ENCODE measurements at places on chromosomes 1 and 21.
A peak's percentile ranks its signal among the peaks of the same experiment; 100 is the strongest.

- no peak for DNase-seq
These were observed 76.8 kb downstream of the PLXNA2 start for GRCh38 chr1:208167261-208167869.

DNA sequence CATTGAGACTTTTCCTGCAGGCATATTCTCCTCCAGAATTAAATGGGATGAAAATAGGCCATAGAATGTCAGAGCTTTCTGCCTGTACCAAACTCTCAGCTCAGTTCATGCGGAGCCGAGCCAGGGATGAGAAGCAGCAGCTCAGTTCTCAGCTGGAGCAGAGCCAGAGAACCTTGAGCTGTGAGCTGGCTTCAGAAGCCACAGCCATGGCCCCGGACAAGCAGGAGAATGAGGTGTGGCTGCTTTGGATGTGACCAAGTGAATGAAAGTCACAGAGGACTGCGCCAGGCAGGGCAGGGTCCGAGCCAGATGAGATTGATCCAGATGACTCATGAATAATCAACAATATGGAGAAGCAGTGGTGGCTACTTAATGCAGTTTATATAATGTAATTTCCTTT is 633.8 kb downstream of the NCAM2 start:
- DNase-seq: no peak

DNA sequence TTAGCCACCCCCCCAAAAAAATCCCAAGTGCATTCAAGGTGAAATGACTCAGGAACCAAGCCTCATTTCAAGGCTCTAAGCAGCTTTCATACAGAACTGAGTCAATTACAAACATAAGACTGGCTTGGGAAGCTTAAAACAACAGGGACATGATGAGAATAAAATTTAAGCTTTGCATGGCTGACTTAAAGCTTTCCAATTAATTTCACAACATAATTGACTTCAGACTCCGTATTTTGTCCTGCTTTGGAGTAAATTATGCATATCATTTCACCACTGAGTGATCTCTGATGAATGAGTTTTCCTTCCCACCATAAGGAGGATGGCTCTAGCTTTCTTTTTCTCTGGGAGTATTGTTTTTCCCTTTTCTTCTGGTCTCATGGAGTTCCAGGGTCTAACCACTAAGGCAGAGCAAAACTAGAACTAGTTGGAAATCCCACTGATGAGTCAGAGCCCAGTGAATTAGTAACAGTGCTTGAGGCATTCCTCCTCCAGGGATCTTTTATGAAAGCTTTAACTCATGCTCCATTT is 72.8 kb downstream of the XCL2 start:
- DNase-seq: no peak

GRCh38 chr21:17709266-17709611 is 96.5 kb upstream of the BTG3 start:
- no peak for DNase-seq

DNA sequence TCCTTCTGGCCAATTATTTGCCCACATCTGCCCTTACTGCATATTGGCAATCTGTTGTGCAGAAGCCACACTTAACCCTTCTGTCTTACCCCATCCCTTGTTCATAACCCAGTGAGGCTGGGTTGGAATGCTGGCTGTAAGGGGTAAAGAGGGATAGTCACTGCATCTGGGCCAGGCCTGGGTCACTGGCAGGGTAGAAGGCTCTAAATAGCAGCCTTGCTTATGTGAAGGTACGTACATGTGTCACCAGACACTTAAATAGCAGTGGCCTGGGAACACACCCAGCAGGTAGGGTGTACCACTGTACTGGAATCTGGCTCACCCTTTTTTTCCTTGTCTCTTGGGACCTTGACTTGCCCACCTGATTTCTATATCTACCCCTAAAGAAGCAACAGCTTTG is 9.9 kb upstream of the TARS2 start:
- no peak for DNase-seq

- DNase-seq: peak; percentile 11
These were observed 51.8 kb upstream of the CXADR start for GRCh38 chr21:17461014-17461413.

- no peak for DNase-seq
These were observed 284.5 kb downstream of the PTPRU start for GRCh38 chr1:29520571-29521437.

DNA sequence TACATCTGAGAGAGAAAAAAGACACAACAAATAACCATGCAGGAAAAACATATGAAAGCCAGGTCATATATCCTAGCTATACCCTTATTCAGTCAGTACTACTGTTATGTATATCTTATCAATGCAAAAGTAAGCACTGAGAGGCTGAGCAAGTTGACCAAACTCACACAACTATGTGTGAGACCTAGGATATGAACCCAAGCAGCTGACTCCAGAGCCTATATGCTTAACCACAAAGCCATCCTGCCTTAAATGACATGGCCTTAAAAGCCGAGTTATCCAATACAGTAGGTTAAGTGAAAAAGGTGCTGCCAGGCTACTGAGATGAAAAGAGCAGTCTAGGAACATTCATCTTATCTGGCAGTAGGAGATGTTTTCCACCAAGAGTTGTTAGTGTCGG is 151.6 kb downstream of the RERE start:
- no peak for DNase-seq

GRCh38 chr1:151653397-151653796 is 41.5 kb downstream of the SNX27 start:
- DNase-seq: no peak

DNA sequence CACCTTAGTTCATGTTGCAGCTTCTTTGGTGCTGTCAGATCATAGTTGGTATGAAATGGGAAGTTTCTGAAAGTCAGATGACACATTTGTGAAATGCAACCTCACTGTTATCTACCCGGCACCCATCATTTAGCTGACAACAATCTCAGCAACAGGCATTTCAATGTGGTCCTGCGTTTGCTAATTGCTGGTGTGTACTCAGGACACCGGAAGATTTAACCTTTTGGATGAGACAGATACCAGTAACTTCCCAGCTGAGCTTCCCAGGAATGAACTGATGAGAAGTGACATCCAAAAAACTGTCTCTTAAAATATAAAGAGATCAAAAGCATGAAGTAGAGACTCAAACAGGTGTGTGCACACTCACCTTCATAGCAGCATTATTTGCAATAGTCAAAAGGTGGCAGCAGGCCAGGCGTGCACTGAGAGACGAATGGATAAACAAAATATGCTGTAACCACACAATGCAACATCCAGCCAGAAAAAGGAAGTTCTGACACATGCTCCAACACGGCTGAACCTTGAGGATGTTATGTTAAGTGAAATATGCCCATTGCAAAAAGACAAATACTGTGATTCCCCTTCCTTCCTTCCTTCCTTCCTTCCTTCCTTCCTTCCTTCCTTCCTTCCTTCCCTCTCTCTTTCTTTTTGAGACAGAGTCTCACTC is 7.9 kb upstream of the CLDN14 start:
- DNase-seq: no peak

DNA sequence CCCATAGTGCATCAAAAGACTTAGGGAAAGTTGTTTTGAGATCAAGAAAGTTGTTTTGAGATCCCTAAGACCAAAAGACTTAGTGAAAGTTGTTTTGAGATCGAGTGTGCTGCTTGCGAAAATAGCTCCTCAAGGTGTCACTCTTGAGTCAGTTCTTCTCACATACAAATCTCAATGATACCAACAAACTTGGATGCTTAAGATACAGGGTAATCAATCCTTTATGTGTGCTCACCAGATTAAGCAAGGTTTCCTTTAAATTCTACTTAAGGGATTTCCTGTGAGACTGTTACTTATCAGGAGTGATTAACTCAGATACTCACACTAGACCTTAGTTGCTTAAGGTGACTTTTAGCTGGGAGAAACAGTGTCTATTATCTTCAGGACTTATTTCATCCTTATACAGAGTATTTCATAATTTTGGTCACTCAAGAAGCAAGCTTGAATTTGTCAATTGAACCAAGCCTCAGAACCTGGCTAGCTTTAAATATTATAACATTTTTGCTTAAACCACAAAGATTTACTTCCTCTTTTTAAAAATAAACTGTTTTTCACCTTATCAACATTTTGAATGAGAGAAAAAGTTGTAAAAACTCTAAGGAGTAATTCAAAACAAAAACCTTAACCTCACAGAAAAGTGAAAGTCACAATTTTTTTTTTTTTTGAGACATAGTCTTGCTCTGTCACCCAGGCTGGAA is 8.0 kb upstream of the RLF start:
- DNase-seq: no peak

GRCh38 chr1:28180306-28181305 is 4.1 kb upstream of the PTAFR start:
- DNase-seq: no peak

DNA sequence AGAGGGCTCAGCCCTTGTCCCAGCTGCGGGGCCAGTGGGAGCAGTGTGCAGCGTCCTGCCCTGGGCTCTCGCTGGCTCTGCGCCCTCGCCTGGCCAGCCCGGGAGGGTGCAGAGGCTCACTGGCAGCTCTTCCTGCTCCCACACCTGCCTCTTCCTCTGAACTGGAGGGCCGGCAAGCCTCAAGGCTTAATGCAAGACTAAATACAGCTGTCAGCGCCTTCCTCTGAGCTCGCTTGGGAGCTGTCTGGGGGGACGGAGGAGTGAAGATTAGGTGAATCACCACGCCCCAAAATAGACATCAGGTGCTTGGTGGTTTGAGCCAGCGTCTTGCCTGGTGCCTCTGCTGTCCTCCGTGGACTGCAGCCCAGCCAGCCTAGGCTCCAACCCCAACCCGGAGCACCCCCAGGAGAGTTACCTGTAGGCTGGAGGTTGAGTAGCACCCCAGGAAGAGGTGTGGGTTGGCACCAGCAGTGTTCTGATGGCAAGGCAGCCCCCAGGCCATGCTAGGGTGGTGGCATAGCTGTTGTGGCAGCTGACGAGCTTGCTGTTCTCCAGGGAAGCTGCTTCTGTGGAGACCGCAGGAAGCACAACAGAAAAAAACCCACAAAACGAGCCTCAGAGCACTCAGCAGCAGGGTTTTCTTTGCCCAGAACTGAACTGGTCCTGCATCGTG is 36.9 kb downstream of the UMODL1 start:
- DNase-seq: no peak

GRCh38 chr1:119275145-119276134 is 93.1 kb upstream of the HAO2 start:
- DNase-seq: no peak

DNA sequence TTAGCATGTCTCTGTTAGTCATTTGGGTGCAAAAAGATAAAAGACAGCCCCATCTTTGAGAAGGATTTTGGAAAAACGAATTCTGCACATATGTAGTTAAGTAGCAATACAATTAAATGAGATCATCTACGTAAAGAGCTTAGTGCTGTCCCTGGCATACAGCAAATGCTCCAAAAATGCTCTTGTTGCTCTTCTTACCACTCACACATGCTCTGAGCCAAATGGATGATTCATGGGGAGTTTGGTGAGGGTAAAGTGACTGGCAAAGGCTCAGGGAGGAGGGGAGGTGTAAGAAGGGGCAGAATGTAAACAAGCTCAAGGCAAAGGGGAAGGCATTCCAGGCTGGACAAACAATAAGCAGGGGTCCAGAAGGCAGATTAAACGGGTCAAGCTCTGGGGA is 191.9 kb downstream of the AK5 start:
- DNase-seq: no peak

Data from caudate nucleus (tissue), 63 donors.